ENCODE measurements at places on chromosomes 7 and 10.

DNA sequence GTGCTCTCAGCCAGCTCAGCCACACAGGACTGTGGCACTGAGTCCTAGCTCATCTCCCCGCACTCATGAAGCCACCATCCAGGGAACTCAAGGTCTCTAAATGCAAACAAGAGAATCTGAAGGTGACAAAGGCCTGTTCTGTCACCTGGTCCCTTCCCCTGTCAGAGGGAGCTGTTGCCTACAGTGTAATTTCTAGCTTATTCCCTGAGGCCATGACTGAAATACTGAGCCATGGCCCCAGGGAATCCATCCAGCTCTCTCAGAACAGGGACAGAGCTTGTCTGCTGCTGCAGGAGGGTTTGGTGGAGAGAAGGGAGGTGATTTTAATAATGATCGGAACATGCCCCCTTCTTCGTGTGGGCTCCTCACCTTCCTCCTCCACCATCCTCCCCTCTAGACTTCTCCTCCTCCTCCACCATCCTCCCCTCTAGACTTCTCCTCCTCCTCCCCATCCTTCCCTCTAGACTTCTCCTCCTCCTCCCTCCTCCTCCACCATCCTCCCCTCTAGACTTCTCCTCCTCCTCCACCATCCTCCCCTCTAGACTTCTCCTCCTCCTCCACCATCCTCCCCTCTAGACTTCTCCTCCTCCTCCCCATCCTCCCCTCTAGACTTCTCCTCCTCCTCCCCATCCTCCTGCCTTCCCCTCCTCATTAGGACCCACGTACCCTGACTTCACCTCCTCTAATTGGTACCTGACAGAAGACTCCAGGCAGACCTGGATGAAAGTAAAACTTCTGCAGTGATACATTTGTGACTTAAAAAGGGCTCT is 338.0 kb upstream of the MKI67 start:
- no peak for DNase-seq

- no peak for DNase-seq
These were observed 1.8 kb downstream of the AP4M1 start for GRCh38 chr7:100102950-100103840.

DNA sequence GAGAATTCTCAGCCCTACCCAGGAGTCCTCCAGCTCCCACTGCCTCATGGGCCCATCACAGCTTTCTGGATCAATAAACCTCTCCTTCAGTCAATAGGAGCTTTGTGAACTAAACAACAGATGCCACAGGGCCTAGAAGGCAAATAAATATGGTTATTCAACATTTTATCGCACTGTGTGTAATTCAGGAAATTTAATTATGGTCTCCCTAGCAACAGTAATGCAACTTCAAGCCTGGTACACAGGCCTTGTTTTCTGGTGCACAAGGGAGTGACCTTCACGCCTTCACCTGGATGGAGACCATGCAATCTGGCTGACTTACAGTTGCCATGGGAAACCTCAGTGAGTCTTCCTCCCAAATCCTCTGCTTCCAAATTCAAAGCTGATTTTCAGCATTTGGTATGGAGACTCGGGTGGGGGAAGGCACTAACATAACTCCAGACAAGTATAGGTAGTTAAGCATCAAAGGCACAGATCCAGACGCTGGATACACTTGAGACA is 441.0 kb upstream of the NPVF start:
- no peak for DNase-seq

DNA sequence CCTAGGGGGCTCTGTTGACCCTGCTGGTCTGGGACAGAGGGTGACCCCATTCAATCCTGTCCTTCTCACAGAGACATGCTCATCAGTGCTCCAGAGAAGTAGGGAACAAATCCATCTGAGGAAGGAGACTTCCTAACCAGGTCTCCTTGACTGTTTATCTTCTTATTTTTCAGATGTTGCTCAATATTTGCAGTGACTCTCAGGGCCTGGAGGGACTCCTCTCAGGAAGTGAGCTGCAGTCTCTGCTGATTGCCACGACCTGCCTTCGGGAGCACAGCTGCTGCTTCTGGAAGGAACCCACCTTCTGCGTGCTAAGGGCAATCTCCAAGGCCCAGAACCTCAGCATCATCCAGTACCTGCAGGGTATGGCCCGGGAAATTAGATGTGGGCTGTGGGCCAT is 41.0 kb downstream of the WDFY4 start:
- no peak for DNase-seq

DNA sequence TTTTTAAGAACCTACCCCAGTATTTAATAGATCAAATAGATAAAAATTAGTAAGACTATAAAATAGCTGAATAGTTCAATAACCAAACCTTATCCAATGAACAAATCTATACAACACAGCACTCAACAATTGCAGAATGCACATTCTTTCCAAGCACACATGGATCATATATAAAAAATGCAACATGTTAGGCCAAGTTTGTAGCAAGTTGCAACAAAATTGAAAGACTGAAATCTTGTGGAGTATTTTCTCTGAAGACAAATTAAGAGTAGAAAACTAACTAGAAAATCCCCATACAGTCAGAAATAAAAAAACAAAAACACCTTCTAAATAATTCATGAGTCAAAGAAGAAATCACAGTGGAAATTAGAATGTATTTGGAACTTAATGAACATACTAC is 317.3 kb downstream of the PHTF2 start:
- DNase-seq: no peak

DNA sequence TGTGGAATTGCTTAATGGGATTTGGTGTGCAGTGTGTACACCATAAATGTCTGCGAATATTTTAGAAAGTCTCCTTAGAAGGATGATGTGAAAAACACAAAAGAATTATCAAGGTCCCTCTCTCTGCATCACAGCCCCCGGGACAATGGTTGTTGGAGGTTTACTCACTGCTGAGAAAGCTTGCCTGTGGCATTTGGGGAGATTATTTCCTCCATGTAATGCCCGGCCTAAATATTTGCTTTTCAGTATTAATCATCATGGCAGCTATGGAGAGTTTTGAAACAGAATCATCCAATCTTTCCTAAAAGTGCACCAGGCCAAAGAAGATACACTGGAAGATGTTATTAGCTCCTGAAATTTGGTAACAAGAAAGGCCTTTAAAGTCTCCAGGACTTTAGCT is 113.8 kb upstream of the ADCY1 start:
- DNase-seq: no peak

- no peak for DNase-seq
These were observed 109.0 kb downstream of the SVIL start for GRCh38 chr10:29525762-29526161.

DNA sequence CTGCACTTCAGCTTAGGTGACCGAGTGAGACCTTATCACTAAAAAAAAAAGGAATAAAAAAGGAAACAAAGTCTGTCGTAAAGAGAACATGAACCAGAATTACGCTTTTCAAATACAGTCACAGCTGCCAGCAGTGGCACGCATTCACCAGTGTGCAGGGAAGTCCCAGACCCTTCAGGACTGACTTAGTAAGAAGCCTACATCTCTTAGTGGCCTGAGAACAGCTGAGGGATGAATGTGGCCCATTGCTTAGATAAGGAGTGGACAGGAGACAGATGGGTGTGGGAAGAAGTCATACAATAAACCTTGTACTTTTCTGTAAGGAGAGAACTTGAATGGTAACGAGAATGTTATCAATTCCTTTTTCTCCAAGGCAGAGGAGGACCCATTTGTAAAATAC is 178.5 kb downstream of the JCAD start:
- DNase-seq: no peak

- DNase-seq: no peak
These were observed 88.8 kb upstream of the BTBD16 start for GRCh38 chr10:122182308-122182707.

DNA sequence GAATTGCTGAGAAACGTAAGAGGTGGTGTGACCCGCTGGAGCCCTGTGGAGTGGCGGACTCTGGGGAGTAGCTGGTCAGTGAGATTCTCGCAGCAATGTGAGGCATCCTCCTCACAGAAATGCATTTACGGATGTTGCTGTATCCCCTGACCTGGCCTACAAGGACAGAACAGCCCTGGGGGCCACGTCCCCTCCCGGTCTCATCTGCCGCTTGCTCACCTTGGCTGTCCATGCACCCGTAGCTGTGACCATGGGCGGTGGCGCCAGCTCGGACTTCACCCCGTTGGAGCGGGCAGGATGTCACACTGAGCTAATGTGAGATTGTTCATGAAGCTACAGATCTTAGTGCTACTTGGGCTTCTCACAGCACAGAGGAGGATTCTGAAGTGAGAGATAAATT is 193.8 kb downstream of the EBF3 start:
- DNase-seq: no peak

DNA sequence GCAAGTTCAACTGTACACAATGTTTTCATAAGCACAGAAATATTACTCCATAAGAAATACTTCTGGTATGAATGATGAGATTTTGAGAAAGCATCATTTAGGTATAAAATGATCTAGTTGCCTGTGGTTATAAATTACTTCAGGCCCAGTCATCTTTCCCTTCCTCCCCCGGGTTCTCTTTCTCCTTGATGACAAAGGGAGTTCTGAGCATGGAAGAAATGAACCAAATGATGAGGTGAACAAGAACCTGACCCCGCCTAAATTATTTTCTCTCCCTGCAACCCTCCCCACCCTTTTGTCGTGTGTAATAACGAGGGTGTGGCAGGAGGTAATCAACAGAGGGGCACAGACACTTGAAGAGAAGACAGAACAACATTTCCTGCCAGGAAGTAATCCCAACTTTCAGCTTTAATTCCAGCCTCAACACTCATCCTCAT is 319.6 kb upstream of the SP8 start:
- DNase-seq: no peak

- no peak for DNase-seq
These were observed 10.6 kb upstream of the GRB10 start for GRCh38 chr7:50793120-50793946.

GRCh38 chr7:51251290-51251689 is 65.3 kb downstream of the COBL start:
- DNase-seq: no peak

GRCh38 chr10:68092512-68092911 is 16.8 kb upstream of the MYPN start:
- no peak for DNase-seq

GRCh38 chr7:29370531-29371314 is 176.1 kb downstream of the CHN2 start:
- no peak for DNase-seq

- no peak for DNase-seq
These were observed 167.7 kb upstream of the INHBA start for GRCh38 chr7:41870461-41871138.

DNA sequence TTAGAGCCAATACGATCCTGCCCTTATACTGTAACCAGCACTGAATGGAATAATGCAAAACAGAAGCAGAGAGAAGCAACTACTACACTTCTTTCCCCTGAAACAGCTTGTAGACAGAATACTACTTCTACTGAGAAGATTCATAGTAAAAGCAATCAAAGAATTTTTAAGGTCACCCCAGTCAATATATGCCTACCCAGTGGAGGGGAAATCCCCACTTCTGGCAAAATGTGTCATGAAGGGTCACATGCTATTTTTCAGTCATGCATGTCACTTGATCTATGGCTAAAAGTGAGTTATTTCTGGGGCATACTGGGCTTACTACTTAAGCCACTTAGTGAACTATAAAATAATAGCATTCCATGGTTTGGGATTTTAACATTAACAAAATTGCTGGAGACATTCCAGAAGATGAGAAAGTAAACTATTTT is 25.6 kb downstream of the IRF5 start:
- no peak for DNase-seq

DNA sequence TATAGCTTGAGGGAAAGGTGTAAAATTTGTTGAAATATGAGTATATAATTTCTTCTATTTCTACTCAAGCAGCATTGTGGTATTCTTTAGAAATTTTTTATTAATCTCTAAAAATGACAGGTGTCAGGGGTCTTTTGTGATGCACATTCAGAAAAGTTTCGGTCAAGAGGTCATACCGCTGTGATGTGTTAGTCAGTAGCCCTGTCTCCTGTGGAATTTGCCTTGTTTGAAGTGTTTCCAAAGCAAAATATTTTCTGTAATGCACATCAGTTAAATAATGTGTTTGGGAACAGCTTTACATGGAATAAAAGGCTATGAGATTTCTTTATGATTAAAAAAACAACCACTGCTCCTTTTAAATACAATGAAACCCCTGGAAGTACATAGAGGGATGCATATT is 35.8 kb downstream of the FOXP2 start:
- DNase-seq: no peak

DNA sequence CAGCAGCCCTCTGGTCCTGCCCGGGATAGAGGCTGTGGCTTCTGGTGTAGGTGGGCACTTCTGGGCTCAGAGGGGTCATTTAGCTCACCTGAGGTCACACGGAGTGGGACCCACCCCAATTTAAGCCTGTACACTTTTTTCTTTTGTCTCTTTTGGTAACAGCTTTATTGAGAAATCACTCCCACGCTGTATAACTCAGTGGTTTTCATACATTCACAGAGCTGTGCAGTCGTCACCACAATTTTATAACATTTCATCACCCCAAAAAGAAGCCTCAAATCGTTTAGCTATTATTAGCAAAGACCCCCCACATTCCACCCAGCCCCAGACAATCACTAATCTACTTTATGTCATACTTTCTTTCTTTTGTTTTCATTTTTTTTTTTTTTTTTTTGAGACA is 62.3 kb downstream of the LHPP start:
- DNase-seq: no peak

DNA sequence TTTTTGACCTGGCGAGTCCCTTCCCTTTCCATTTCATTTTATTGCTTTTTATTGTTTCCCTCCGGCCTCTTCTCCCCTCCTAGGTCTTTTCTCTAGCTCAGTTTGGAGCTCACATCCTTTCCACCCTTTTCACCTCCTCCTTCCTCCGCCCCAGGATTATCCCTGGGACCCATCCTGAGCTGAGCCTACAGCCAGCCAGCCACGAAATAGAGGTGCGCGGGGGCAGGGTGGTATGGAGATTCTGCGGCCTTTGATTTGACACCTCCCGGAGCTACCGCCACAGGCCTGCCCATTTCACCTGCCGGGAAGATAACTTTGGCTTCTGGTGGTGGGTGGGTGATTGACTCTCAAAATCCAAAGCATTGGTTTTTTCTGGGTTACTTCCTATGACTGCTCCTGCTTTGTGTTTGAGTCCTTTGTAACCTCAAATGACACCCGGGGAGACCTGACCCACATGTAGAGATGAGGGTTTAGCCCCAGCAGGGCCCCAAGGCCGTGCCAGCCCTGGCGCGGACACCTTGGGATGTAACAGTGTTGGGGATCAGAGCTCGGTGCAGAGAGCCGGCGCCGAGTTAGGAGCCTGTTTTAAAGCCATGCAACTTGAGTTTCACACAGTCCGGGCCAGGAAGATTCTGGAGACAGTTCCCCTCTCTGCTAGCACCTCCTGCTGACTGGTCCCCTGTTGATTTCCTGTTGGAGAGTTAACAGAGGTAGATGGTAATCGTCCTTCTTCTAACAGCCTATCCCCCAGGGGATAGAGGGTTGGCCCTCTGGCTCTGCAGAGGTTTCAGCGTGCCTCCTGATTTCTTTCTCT is 1.5 kb downstream of the DUSP5 start:
- DNase-seq: peak; percentile 35
